ENCODE measurements at places on chromosomes 16 and 17.

GRCh38 chr17:16150251-16150856, 65.0 kb downstream of the NCOR1 start:
- DNase-seq = no peak

DNA sequence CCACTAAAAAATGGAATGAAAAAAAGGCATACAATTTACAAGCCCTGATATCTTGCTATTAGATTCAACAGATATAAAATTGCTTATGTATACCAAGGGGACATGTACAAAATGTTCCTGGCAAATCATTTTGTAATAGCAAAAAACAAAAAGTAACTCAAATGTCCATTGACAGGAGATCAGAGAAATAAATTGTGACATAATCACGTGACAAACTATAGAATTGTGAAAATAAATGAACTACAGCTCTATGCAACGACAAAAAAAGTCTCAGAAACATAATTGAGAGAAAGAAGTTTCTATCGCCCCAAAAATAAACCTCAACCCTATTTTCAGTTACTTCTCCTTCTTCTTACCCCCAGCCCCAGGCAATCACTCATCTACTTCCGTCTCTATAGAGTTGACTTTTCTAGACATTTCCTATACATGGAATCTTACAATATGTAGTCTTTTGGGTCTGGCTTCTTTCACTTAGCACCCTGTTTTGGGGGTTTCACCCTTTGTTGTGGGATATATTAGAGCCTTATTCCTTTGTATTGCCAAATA, 12.1 kb upstream of the ACE start:
- DNase-seq = no peak

DNA sequence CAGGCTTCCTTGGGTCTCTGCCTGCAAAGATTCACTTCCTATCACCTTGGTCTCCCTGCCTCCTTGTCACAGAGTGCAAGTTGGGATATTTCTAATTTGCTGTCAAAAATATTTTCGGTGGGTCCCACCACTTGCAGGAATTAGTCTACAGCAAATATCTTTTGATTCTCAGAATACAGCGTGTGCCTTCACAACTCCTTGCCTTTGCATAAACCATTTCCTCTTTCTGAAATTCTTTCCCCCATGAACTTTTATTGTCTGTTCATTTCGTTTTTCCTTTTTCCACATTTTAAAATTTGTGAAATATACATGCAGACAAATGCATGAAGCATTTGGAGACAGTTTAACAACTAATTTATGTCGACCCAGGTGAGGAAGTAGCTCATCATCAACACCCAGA, 60.0 kb downstream of the HS3ST3B1 start:
- no peak for DNase-seq

- no peak for DNase-seq
These were observed 67.9 kb downstream of the IRX6 start for GRCh38 chr16:55391760-55392375.

GRCh38 chr17:80163336-80163735, 6.5 kb upstream of the CARD14 start:
- no peak for DNase-seq

- DNase-seq = no peak
These were observed 95.6 kb downstream of the PRKCA start for GRCh38 chr17:66398059-66398458.

DNA sequence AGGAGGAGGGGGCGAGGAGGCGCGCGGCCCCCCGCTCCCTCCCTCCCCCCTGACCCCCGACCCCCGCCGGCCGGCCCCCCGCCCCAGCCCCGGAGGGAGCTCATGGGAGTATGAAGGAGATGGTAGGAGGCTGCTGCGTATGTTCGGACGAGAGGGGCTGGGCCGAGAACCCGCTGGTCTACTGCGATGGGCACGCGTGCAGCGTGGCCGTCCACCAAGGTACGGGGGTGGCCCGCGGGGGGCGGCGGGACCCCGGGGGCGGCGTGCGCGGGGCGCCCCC, 390 bp downstream of the MLLT6 start:
- no peak for DNase-seq

DNA sequence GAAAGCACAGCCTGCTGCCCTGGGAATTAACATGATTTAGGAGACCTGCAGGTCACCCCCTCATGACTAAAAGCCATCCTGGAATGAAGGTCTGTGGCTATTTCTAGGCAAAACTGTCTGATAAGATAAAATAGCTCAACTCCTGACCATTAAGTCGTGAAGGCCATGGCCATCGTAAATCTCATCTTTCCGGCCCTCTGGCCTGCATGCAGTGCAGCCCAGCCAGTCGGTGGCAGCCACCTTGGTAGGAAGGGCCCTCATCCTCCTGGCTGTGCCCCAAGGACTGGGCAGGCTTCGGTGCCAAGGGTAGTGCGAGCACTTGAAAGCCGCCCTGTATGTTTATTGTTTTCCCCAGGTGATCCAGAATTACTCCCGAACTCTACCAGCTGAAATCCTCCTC, 18.2 kb upstream of the MEOX1 start:
- DNase-seq = no peak

- no peak for DNase-seq
These were observed 1.2 kb downstream of the CBX2 start for GRCh38 chr17:79779084-79779529.

DNA sequence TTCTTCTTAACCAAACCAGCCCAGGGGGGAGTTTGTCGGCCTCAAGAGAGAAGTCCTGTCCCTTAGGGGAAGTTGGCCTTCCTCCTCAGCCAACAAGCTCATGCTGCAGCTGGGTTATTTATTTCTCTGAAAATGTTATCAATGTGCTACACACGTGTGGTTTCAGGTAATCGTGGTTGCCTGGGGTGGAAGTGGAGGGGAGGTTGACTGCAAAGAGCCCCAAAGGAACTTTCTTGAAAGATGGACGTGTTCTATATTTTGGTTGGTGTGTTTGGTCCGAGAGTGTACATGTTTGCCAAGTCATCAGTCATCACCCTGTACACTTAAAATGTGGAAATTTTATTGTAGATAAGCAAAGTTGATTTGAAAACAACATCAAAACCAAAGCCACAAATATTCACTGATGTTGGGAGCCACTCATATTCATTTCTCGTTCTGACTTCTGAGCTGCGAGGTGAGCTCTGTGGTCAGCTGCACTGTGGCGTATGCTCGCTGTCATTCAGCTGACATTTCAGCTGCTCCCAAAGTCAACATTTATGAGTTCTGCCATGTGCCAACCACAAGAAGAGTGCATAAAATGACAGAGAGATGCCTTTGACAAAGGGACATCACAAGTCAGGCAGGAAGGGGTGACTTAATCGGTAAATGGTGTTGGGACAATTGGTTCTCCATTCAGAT, 26.5 kb upstream of the ADGRG1 start:
- DNase-seq = no peak

GRCh38 chr16:60363566-60363965, 1629.5 kb upstream of the GOT2 start:
- DNase-seq = no peak

GRCh38 chr17:29571883-29572681, 3.6 kb downstream of the TP53I13 start:
- no peak for DNase-seq

- DNase-seq = no peak
These were observed 159.9 kb upstream of the EEF2KMT start for GRCh38 chr16:5257462-5257861.

- no peak for DNase-seq
These were observed 31.2 kb downstream of the MGAT5B start for GRCh38 chr17:76899414-76899813.

DNA sequence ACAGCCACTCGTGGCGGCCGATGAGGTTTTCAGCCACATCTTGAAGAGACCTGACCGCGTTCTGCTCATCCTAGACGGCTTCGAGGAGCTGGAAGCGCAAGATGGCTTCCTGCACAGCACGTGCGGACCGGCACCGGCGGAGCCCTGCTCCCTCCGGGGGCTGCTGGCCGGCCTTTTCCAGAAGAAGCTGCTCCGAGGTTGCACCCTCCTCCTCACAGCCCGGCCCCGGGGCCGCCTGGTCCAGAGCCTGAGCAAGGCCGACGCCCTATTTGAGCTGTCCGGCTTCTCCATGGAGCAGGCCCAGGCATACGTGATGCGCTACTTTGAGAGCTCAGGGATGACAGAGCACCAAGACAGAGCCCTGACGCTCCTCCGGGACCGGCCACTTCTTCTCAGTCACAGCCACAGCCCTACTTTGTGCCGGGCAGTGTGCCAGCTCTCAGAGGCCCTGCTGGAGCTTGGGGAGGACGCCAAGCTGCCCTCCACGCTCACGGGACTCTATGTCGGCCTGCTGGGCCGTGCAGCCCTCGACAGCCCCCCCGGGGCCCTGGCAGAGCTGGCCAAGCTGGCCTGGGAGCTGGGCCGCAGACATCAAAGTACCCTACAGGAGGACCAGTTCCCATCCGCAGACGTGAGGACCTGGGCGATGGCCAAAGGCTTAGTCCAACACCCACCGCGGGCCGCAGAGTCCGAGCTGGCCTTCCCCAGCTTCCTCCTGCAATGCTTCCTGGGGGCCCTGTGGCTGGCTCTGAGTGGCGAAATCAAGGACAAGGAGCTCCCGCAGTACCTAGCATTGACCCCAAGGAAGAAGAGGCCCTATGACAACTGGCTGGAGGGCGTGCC, 30.1 kb downstream of the CIITA start:
- DNase-seq = no peak

GRCh38 chr17:4485676-4486646, 12.7 kb upstream of the SPNS2 start:
- peak; percentile 38 for DNase-seq

DNA sequence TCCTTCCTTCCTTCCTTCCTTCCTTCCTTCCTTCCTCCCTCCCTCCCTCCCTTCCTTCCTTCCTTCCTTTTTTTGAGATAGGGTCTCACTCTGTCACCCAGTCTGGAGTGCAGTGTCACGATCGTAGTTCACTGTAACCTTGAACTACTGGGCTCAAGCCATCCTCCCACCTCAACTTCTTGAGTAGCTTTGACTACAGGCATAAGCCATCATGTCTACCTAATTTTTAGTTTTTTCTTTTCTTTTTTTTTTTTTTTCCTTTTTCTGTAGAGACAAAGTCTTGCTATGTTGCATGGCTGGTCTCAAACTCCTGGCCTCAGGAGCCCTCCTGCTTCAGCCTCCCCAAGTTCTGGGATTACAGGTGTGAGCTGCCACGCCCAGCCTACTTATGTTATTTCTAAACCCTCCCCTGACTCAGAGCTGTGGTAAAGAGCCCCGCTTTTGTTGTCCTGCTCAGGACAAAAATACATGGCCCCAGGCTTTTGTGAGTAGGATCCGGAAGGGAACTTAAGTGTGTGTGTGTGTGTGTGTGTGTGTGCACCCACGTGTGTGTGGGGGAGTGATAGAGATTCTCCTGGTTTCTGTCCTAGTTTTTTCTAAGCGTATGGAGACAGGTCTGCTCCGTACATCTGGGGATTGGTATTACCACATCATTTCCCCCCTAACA, 67.1 kb downstream of the PRKCB start:
- no peak for DNase-seq

GRCh38 chr17:60355663-60356594, 36.0 kb downstream of the USP32 start:
- no peak for DNase-seq

DNA sequence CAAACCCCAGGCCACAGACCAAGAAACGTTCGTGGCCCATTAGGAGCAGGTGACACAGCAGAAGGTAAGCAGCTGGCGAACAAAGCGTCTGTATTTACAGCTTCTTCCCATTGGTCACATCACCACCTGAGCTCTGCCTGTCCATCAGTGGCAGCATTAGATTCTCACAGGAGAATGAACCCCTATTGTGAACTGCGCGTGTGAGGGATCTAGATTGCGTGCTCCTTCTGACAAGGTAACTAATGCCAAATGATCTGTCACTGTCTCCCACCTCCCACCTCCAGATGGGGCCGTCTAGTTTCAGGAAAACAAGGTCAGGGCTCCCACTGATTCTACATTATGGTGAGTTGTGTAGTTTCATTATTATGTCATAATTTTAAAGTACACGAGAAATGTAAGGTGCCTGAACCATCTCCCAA, 186.3 kb downstream of the CPPED1 start:
- no peak for DNase-seq

DNA sequence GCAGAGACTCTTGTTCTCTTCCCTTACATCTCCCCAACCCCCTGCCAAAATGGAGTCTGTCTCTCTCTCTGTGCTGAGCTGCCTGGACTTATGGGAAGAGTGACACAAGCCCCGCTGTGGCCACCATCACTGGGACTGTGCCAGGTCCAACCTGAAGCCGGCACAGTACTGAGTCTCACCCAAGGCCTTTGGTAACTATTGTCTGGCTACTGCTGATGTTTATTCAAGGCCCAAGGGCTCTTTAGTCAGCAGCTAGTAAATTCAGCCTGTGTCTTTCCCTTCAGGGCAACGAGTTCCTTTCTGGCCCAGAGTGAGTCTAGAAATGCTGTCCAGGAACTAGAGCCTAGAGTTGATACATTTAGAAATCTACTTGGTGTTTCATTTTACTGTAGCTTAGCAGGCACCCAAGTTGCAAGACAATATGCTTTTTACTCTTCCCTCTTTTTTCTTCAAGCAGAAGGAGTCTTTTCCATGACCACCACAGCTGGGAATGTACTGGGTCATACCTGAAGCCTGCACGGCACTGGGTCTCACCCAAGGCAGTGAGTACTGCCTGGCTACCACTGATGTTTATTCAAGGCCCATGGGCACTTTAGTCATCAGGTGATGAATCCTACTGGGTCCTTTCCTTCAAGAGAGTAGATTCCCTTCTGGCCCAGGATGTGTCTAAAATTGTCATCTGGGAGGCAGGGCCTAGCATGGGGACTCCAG, 17.7 kb downstream of the EFCAB5 start:
- DNase-seq = no peak

- no peak for DNase-seq
These were observed 4.3 kb upstream of the FOXC2 start for GRCh38 chr16:86562356-86562755.

DNA sequence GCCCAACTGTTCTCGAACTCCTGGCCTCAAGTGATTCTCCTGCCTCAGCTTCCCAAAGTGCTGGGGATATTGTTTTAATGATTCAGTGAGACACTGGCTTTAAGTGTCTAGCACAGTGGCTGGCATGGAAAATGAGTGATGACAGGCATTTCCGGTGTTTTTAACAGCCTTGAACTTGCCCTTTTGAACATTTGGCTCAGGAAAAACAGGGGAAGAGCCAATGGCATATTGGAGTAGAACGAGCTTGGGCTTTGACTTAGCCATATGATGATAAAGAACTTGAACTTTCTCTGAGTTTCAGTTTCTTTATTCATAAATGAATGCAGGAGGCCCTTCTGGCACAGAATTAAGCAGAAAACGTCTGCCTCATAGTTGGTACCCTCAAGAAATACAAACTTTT, 145.0 kb upstream of the HS3ST4 start:
- no peak for DNase-seq

DNA sequence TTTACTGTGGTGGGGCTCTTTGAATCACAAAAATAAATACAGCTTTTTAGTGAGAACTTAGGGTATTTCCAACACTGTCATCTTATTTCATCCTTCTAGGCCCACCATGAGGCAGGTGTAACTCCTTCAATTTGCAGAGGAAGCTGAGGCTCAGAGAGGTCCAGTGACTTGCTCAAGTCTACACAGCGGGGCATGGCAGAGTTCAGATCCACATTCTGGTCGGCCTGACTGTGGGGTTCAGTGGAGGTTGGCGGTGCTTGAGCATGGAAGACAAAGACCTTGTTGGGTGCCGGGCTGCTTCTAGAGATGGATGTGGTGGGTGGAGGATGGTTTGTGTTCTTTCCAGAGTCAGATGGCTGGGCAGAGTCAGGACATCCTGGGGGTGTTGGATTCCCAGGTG, 39.8 kb downstream of the PLCG2 start:
- DNase-seq = no peak

- DNase-seq = no peak
These were observed 8.4 kb downstream of the SRCIN1 start for GRCh38 chr17:38597375-38597774.

- DNase-seq = no peak
These were observed 730.2 kb upstream of the RBFOX1 start for GRCh38 chr16:6602405-6602804.
